ENCODE measurements at places on chromosomes 6 and 20.
A peak's percentile ranks its signal among the peaks of the same experiment; 100 is the strongest.

- no peak for DNase-seq
These were observed 798.5 kb upstream of the EPHA7 start for GRCh38 chr6:94217836-94218235.

GRCh38 chr6:105373481-105373880 lies 29.4 kb downstream of the PREP start:
- no peak for DNase-seq

GRCh38 chr6:142966294-142966693 lies 21.3 kb upstream of the HIVEP2 start:
- DNase-seq, result no peak

GRCh38 chr6:140544431-140544830 lies 1170.0 kb upstream of the CITED2 start:
- DNase-seq, result no peak

DNA sequence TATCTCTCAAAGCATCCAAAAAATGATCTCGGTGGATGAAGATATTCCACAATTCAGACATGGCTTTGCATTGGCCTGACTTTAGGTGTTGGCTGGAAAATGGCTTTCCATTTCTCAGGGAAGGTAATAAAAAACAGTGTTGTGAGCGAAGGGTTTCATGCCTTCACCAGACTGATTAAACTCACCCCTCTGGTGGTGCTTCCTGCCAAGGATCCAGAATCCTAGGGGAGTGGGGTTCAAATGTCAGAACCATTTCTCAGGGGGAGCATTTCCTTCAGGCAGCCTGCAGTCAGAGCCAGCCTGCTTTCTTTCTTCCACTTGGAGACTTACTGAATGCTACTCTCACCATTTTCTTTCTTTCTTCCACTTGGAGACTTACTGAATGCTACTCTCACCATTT lies 45.7 kb upstream of the SMIM28 start:
- no peak for DNase-seq

GRCh38 chr6:845101-845500 lies 152.2 kb upstream of the EXOC2 start:
- no peak for DNase-seq

- DNase-seq, result no peak
These were observed 304.1 kb downstream of the TAF4 start for GRCh38 chr20:61761453-61762166.

- DNase-seq, result no peak
These were observed 48.4 kb upstream of the THEMIS start for GRCh38 chr6:127949251-127949650.

DNA sequence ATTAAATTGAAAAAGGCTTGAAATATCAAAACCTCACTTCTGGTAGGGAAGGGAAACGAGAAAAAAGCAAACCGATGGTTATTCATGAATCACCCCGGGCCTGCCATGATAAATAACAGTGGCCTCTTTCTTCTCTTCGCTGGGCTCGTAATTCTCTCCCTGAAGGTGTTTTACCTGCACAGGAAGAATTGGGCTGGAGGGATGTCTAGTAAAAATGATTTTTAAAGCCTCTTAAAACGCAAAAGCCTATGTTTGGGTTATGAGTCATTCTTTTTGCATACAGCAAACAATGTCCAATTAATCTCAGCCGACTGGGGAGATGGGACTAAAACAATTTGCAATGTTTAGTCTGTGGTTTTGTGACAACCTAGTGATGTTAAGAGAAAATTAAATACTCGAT lies 16.8 kb downstream of the LINC00237 start:
- no peak for DNase-seq

DNA sequence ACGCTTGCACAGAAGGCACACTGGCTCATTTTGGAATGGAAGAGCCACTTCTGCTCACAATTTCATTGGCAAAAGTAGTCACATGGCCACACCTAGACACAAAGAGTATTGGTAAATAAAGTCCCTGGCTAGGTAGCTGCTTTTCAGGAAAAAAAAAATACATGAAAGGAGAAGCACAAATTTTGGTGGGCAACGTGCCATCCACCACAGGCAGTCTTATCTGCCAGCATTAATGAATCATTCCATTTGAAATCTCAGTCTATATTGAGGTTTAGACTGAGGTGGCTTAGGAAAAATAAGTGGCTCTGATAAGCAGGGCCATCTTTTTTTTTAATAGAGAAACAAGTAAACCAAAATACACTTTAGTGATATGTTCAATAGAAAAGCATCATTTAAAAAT lies 44.3 kb downstream of the ADGRB3 start:
- no peak for DNase-seq

DNA sequence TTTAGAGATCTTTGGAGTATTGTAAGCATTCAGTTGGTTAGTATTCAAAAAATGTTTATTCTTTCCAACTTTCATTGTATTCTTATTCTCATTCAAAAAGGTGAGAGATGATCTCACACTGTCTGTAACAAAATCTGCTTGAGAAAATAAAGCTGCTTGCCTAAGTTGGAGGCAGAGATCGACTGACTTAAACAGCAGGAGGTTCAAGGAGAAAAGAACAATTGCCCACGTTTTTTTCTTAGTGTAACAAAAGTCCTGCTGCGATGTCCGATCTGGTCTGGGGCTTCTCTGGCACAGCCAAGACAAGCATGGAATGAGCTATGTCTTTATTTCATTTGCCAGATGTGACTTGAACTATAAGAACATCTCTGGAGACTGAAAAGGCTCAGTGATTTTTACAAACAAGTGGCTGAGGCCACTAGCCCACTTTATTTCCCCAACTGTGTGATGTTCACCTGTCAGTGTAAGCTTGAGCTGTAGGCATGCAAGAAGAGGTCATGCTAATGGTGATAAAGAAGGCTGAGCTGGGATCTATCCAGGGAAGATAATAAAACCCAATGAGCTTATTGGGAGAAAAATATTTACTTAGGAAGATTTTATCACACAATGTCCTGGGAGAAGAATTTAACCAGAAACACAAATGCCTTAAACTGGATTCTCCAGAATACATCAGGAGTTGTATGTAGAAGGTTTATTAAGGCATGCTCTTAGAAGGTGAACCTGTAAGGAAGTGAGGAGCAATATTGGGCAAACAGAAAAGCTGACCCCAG lies 580.1 kb upstream of the BTBD3 start:
- no peak for DNase-seq

GRCh38 chr6:94956910-94957309 lies 620.4 kb upstream of the MANEA start:
- DNase-seq, result no peak

DNA sequence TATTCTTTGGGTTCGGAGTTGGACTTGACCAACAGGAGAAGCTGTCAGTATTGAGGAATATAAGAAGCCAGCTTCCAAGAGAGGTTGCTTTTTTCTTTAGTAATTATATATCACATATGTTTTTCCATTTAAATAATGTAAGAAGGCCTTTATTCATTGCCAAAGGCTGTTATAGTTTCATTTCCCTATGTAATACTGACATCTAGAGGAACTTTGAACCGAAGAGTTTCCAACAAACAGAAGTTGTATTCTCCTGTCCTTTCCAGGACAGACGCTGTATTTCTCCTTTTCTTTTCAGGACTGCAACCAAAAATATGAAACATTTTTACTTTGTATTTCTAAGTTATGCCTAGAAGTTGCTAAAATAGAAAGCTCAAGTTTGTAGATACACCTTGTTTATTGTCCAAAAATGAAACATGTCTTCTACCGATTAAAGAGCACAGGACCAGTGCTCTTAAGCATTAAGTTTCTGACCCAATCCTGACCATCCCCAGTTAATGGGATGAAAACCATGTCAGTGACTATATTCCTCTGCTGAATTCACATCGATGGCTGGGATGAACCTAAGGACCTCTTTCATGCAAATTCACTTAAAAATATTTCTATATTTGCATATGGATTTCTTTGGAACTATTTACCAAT lies 55.1 kb downstream of the MYLK4 start:
- DNase-seq, result no peak

DNA sequence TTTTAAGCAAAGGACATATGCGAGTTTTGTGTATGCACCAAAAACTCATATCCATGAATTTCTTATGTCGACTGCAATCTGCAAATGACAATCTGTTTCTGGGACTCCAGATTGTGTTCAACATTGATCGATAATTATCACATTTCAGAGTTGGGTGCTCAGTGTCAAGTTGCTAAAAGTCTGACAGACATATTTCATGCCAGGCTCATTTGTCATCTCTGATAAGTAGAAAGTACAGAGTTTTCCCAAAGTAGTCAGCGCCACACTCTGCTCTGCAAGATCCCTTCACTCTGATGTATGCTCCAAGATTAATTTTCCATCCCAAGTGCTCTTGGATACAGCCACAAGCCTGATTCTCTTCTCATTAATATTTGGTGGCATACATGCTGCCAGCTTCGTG lies 331.1 kb downstream of the DOK5 start:
- no peak for DNase-seq

DNA sequence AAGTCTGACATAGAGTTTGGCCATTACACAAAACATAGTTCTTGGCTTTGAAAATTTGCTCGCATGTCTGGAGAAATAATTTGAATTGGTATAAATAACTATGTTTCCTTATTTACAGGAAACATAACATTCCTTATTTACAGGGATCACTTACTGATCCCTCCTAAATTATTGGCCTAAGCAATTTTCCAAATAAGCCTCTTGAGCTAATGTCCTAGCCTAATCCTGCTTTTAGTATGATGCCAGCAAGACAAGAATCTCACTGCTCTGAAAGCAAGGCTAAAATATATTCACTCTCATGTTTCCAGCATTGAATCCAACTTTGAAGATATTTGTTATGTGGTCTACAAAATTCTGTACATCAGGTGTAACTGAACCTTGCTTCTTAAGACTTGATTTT lies 4.1 kb upstream of the TBC1D32 start:
- DNase-seq, result no peak

DNA sequence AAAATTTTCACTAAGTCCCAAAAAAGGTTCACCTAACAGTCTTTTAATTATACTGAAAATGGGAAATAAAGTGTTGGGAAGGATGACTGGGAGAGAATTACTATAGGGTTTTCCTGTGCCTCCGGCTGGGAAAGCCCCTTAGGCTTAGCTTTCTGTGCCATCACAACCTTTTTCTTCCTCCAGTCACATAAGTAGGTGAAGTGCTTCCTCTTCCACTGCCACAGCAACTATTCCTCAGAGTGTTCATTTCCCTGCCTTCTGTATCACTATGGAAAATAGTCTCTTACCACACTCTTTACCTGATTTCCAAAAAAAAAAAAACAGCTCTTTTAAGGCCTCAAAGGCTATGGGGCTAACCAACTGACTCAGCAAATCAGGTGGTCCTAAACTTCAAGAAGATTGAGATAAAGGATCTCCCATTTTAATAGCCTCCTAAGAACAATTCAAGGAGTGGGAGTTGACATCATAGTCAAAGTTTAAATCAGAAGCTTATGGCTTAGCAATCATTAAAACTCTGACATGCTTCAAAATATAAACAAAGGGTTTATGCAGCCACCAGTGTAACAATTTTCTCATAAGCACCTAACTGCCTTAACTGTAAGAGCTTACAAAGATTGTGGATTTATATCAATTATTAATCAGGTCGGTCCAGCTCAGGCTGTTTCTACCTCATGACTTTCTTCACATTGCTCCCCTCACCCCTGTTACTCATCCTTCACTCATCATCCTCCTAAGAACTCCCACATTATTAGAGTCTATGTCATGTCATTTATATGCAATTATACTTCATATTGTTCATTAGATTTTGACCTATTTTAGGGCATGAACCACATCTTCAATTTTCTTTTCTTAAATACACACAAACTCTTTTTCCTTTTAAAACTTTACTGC lies 95.3 kb downstream of the RNGTT start:
- no peak for DNase-seq

DNA sequence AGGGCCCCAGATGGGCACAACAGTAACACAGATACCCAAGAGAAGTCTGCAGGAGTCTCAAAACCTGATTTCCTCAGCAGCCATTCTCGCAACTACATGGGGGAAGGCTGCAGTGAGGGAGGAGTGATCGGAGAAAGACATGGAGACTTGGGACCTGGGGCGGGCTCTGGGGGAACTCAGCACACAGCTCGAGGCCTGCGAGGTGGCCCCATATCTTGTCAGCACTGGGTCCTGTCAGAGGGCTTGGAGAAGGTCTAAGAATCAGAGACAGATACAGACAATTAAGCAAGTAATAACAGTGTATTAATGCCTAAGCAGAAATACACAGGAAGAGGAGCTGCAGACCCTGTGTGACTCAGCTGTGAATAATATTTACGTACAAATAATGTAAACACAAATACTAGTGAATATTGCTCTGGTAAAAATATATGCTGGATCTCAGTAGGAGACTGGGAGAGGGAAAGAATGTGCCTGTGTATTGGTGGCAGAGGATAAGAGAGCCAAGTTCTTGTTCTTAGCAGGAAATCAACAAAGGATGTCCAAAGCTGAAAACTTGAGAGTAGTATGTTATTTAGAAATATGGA lies 336.2 kb downstream of the ZFAND3 start:
- DNase-seq, result no peak

GRCh38 chr6:155130161-155130853 lies 133.5 kb upstream of the CLDN20 start:
- DNase-seq, result no peak

GRCh38 chr6:158765499-158766068 lies 53.6 kb downstream of the EZR start:
- DNase-seq, result peak; percentile 16

DNA sequence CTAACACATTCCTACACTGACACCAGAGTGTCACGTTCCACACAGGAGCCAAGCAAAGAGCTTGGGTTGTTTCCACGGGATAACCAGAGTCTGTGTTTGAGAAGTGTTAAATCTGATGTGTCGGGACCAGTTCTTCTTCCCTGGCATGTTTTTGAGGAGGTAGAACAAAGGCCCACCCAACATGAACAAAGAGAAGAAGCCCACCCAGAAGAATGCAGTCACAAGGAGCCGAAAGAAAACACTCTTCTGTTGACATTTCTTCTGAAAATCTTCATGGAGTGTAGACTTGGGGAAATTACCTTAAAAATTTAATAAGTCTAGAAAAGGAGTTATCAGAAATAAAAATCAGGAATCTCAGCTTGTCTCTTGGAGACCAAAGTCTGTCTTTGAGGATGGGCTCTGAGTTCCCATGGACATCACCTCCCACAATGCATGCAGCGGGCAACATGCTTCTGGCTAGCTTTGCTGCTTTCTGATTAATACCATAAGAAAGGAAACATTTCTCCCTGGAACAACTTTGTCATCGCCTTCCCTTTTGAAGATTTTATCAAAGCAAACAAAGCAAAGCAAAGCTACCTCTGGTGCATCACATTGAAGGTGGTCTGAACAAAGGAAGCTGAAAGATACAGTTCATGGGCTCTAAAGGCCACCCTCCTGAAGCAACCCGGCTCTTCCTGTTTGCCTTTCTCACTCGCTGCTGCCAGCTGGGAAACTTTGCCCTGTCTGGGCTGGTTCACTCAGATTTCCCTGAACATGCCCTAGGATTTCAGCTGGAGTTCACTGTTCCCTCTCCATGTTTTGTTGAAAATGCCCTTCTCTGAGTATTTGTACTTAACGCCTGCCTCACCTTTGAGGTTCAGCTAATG lies 448.1 kb downstream of the KIF16B start:
- no peak for DNase-seq

GRCh38 chr20:19495905-19496703 lies 262.0 kb upstream of the RIN2 start:
- no peak for DNase-seq

GRCh38 chr20:45128099-45128498 lies 3.8 kb upstream of the WFDC12 start:
- DNase-seq, result no peak

GRCh38 chr6:154615483-154616025 lies 105.1 kb upstream of the CNKSR3 start:
- DNase-seq, result no peak
